ENCODE measurements at places on chromosomes 2 and 18.

DNA sequence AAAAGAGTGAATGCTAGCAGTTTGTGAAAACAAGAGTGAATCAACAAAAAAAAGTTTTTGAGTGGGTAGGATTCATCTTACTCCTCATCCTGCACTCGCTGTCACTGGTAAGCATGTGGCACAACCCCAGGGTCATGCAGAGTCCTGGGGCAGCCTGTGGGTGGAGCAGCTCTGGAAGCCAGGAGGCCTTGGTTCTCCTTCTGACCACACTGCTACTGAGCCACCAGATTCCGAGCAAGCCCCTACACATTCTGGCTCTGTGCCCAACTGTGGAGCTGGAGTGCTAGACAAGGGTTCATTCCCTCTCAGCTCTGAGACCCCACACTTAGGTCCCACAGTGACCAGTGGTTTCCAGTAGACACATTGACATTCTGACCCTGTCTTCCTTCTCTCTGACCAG, 670.6 kb downstream of the BCL11A start:
- no peak for DNase-seq

DNA sequence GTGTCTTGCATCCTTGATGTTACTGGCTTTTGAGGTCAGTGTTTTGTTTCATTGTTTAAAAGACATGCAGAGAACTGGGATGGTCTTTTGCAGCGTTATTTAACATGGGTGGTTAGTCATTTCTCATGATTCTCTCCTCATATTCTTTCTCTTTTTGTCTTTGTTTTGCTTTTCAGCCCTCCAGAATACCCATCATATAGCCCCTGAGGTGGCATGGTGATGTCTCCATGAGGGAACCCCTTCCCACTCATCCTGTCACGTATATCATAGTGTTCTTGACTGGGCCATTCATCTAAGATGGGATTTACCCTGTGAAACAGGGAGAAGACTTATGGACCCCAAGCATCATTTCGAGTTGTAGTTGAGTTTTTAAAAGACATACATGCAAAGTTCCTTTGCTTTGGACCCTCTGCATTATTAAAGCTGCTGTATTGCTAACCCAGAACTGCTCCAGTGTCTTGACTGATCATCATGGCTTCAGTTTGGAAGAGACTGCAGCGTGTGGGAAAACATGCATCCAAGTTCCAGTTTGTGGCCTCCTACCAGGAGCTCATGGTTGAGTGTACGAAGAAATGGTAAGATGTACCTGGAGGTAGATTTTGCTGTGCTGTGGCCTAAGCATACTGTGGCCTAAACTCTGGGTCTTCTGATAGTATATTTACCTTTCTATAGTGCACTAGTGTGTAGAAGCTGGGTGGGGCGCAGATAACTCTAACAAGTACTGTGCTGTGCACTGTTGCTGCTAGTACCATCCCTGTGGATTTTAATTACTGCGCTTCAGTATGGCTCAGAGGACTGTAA, 1.4 kb downstream of the EHBP1 start:
- no peak for DNase-seq

- no peak for DNase-seq
These were observed 99.1 kb downstream of the AFF3 start for GRCh38 chr2:100043081-100043890.

GRCh38 chr2:39246382-39246980, 2.7 kb upstream of the CDKL4 start:
- no peak for DNase-seq

GRCh38 chr2:176679061-176679669, 409.9 kb downstream of the MTX2 start:
- DNase-seq: no peak

DNA sequence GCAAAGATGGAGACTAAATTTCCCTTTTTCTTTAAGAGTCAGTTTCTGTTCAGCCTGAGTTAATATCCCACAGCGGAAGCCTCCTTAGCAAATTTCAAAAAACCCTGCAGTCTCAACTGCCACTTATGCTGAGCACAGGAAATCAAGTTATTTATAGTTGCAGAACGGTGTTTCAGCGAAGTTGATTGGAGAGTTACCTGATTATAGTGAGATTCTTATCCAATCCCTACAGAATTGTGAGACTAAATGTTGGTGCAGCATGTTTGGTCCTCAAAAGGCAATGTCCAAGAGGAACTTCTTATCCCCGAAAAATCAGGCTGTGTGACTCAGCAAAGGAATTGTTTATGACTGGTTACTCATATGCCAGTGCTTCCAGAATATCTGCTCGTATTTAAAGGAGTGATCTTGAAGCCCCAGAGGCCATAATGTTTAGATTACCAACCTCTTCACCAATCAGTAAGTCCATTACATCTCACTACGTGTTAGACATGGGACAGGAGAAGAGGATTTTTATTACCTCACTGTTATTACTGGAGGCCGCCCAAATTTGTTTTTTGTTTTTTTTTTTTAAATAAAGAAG, 67.9 kb downstream of the LRRFIP1 start:
- no peak for DNase-seq

GRCh38 chr2:175579646-175580045, 398.1 kb upstream of the ATP5MC3 start:
- DNase-seq: no peak

GRCh38 chr2:158753641-158754611, 41.2 kb upstream of the DAPL1 start:
- peak; percentile 42 for DNase-seq

- no peak for DNase-seq
These were observed 310.8 kb downstream of the ERBB4 start for GRCh38 chr2:212227755-212228154.

DNA sequence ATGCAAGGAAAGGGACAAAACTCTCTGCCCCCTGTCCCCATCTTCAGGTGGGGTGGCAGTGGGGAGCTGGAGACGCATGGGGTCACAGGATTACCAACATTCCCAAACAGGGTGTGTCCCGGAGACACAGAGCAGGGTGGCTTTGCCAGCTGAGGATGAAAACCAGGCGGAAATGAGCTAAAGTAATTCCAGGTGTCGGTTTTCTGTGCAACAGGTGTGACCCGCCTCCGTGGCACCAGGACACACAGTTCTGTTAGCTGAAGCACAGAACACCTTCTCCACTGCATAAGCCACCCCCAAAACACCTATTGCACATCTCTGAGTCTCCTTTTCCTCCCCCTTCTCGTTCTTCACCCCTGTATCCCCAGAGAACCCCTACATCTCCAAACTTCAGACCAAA, 122.7 kb upstream of the GLI2 start:
- DNase-seq: no peak

- DNase-seq: no peak
These were observed 25.2 kb upstream of the FAM117B start for GRCh38 chr2:202609381-202610145.

DNA sequence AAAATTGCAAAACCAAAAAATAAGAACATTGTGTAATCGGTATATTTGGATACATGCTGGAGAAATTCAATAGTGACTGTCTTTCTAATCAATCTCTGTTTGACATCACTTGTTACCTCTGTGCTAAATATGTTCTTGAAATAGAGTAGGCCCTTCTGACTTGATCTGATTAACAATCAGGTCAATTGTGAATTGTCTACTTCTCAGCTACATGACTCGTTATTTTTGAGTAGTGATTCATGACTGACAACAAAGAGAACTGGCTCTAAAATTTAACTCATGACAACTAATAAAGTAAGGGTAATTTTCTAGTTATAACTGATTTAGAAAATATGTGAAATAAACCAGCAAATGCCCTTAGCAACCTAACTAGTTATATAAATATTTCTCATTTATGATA, 312.1 kb downstream of the TMX3 start:
- no peak for DNase-seq

- peak; percentile 66 for DNase-seq
These were observed 147.7 kb downstream of the KLHL29 start for GRCh38 chr2:23532391-23533337.

- DNase-seq: no peak
These were observed 94.6 kb downstream of the PMAIP1 start for GRCh38 chr18:59994357-59994756.

GRCh38 chr2:100882645-100883613, 63.0 kb downstream of the NPAS2 start:
- DNase-seq: no peak

DNA sequence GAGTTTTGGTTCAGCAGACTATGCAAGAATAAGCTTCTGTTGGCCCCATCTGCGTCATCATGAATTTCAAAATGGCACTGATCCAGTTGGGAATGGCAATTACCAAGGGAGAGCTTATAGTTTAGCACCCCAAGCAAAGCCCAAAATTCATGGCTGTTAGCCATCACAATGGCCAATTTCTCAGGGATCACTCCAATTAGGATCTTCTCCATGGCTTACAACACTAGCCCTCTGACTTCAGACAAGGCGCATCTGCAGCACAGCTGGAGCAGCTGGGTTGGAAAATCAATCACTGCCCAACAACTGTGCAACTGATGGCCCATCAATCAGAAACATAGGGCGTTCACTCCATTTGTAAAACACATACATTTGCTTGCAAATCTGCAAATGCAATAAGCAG, 273.6 kb downstream of the SRBD1 start:
- DNase-seq: no peak

DNA sequence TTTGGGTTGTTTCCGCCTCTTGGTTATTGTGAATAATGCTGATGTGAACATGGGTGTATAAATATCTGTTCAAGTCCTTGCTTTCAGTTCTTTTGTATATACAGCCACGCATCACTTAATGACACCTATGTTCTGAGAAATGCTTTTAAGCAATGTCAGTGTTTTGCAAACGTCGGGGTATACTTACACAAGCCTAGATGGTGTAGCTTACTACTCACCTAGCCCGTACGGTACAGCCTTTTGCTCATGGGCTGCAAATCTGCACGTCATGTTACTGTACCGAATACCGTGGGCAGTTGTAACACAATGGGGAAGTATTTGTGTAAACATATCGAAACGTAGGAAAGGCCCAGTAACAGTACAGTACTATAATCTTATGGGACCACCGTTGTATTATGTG, 12.4 kb downstream of the RALB start:
- DNase-seq: no peak

- no peak for DNase-seq
These were observed 22.2 kb downstream of the NFE2L2 start for GRCh38 chr2:177242121-177242987.

GRCh38 chr2:96402591-96402990, 67.0 kb downstream of the NCAPH start:
- DNase-seq: no peak

- DNase-seq: peak; percentile 49
These were observed 37.2 kb upstream of the SLC8A1 start for GRCh38 chr2:40488927-40489677.

GRCh38 chr2:217941886-217942728, 60.7 kb downstream of the TNS1 start:
- no peak for DNase-seq

DNA sequence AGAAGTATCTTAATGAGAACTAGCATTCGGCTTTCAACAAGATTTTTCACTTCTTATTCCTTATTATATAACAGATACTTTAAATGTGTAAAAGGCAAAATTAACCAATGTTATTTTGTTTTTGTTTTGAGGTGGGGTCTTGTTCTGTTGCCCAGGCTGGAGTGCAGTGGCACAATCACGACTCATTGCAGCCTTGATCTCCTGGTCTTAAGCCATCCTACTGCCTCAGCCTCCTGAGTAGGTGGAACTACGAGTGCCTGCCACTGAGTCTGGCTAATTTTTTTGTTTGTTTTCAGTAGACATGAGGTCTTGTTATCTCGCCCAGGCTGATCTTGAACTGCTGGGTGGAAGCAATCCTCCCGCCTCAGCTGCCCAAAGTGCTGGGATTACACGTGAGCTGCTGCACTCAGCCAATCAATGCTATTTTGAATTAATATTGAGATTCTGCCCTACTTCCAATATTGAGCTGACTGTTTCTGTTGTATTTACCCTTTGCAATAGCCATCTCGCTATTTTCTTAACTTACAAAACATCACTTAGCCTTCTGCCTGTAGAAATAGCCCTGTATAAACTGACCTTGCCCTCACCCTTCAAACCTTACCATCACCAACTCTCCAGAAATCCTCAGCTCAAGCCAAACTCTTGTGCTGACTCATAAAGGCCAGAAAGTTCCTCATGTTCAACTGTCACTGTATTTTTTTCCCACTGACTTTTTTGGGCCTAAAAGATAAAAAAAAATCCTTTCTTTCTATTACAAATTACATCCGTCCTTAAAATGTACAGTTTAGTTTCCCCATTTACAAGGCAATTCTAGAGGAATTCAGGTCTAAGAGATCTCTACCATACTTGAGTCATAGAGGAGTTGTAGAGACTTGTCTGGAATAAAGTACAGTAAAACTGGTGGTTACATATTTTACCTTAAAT, 94.3 kb downstream of the OLA1 start:
- DNase-seq: no peak

GRCh38 chr2:161402297-161402696, 13.8 kb upstream of the TBR1 start:
- no peak for DNase-seq

DNA sequence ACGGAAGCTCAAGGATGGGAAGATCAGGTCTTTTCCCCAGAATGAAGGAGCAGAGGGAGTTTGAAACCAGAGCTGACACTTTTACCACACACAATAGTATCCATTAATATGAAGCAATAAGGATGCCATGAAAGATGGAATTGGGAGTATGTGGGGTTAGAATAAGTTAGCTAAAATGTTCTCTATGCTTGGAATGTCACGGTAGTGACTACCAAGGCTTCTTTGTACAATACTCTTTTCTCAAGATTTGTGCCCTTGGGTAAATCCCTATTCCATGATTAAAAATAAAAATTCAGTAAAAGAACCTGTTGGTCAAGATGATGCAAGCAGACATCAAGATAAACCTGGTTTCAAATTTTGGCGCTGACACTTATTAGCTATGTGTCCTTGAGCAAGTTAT, 75.0 kb downstream of the NRXN1 start:
- DNase-seq: no peak

GRCh38 chr2:18067588-18068384, 189.3 kb downstream of the KCNS3 start:
- no peak for DNase-seq

DNA sequence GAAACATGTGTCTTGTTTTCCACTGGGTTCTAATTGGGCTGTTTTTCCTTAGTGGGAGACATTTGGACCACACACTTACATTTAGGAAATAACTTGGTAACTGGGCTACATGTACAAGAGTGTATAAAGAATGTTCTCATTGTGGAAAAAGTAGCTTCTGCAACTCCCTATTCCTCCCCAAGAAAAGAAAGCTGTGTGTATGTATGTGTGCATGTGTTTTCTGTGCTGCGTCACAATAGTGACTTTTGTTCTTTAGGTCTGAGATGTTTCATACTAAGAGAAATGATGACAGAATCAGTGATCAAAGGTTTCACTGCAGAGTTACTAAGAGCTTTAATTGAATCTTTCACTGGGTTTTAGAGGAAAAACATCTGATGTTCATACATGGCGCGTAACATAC, 82.7 kb downstream of the TANC1 start:
- DNase-seq: no peak

GRCh38 chr2:46274586-46274985, 22.6 kb upstream of the EPAS1 start:
- no peak for DNase-seq
